ENCODE measurements at places on chromosomes 3 and 15.

GRCh38 chr15:25937796-25938195 is 74.7 kb upstream of the ATP10A start:
- DNase-seq, result no peak

GRCh38 chr3:176933704-176934103 is 263.6 kb downstream of the TBL1XR1 start:
- DNase-seq, result no peak

DNA sequence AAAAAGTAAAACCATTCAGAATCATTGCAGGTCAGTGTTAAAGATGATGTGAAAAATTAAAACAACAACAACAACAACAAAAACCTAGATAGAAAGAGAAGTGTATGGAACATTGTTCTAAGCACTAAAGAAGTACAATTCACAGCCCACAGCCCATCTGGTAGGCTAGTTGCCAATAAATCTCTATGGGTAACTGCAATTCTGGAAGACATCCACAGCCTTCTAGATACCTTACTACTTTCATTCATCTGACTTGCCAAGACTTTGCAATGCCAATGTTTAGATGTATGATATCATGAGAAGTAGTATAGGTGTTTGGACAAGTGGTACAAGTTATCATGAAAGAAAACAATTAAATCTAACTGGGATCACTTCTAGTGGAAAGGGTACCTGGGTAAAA is 198.6 kb downstream of the VGLL3 start:
- no peak for DNase-seq

DNA sequence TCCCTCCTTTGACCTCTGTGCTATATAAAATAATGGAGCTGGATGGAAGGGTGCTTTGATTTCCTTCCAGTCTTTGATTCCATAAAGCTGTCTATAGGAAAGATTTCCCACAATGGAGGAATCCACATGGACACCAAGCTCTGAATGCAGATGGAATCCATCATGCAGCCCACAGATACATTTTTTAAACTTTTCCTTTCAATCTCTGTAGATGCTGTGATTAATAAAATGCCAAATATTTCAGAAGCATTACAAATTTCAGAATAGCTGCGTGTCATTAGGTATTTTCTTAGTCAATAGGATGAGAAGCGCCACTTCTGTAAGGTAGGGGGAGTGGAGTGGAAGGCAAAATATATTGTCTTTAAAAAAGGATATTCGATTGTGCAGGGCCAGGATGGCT is 489.0 kb downstream of the NTRK3 start:
- no peak for DNase-seq

- DNase-seq, result no peak
Observed at GRCh38 chr15:43977072-43977884, 150.5 kb downstream of the WDR76 start.

DNA sequence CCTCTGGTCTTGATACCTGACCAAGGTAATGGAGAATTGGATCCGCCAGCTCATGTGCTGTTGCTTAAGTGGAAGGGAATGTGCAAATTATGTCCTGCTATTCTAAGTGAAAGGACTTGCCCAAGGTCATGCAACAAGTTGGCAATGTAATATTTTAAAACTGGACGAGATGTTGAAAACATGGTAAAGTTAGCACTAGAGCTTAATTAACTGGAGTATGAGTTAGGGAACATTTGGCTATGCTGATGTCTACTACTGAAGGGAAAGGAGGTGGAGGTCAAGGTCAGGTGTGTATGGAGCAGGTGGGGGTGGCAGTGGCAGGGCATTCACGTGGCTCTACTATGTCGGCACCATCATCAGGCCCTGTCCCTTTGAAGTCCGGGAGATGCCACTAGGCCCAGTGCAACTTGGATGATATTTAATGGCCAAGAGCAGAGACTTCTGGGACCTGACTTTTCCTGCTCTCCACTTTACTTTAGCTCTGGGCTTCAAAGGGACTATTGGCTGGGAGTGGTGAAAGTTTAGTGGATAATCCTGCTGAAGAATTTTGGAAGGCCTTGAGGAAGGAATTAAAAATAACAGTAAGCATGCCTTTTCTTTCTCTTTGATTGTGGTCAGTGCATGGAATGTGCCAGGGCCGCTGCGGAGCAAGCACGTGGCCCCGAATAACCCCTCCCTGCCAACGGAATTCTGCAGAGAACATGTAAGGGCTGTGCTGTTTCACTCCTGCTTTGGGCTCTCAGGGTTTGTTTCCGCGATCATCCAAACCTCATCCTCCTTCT is 14.9 kb downstream of the SMAD3 start:
- DNase-seq, result no peak

Measured in SK-N-DZ (cell line).